Osteocyte (in vitro differentiated cells): ENCODE measurements at places on chromosomes 16 and 17. TPM values are rescaled to one million over a fixed set of nuclear protein-coding genes. Genes with fewer than 3 reads are reported as not detected.

DNA sequence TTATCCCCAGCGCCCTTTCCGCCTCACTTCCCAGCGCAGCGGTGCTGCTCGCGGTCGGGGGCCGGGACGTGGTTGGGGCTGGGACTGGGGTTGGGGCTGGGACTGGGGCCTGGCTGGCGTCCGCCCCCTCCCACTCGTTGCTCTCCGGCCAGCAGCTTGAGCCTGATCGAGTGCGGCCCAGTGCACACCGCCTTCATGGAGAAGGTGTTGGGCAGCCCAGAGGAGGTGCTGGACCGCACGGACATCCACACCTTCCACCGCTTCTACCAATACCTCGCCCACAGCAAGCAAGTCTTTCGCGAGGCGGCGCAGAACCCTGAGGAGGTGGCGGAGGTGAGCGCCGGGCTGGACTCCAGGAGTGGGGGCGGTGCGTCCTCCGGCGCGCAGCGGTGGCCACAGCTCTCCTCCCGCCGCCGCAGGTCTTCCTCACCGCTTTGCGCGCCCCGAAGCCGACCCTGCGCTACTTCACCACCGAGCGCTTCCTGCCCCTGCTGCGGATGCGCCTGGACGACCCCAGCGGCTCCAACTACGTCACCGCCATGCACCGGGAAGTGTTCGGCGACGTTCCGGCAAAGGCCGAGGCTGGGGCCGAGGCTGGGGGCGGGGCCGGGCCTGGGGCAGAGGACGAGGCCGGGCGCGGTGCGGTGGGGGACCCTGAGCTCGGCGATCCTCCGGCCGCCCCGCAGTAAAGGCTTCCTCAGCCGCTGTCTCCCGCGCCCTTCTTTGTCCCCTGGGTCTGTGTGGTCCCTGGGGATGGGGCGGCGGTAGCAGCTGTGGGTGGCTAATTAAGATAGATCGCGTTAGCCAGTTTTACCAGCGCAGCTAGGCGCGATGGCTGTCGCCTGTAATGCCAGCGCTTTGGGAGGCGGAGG lies 1.8 kb downstream of the HSD17B1 start:
- H3K27me3 ChIP-seq = no peaks in the 10 kb centered on the region
- DNase-seq = peak; percentile 93
- H3K4me3 ChIP-seq = peak overlapping the region; percentile 91
- H3K4me1 ChIP-seq = peaks cover 24% of the 10 kb centered on the region
- peak overlapping the region; percentile 92 for H3K27ac ChIP-seq

DNA sequence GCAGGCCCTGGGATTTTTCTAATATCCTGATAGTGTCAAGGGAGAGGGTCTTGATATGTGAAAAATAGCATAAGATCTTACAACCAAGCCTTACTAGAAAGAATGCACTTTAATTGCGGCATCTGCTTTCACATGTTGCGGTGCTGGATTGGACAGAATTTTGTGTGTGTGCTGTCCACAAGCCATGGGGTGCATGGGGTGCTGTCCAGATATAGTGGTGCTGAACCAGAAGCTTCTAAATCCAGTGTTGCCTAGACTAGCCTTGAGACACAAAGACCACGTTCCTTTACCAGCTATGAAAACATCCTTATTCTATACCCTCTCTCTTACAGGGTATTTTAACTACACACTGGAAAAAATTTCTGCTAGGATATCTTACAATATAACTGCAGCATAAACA lies 244.0 kb downstream of the TMEM114 start:
- no peaks in the 10 kb centered on the region for H3K36me3 ChIP-seq
- H3K27ac ChIP-seq = no peak overlapping the region
- no peaks in the 10 kb centered on the region for H3K4me1 ChIP-seq
- no peak for DNase-seq
- no peak overlapping the region for H3K4me3 ChIP-seq

GRCh38 chr16:57146735-57147134 lies 39.1 kb downstream of the PSME3IP1 start:
- no peak for DNase-seq
- peaks cover 3% of the 10 kb centered on the region for H3K36me3 ChIP-seq
- H3K27ac ChIP-seq = no peak overlapping the region

DNA sequence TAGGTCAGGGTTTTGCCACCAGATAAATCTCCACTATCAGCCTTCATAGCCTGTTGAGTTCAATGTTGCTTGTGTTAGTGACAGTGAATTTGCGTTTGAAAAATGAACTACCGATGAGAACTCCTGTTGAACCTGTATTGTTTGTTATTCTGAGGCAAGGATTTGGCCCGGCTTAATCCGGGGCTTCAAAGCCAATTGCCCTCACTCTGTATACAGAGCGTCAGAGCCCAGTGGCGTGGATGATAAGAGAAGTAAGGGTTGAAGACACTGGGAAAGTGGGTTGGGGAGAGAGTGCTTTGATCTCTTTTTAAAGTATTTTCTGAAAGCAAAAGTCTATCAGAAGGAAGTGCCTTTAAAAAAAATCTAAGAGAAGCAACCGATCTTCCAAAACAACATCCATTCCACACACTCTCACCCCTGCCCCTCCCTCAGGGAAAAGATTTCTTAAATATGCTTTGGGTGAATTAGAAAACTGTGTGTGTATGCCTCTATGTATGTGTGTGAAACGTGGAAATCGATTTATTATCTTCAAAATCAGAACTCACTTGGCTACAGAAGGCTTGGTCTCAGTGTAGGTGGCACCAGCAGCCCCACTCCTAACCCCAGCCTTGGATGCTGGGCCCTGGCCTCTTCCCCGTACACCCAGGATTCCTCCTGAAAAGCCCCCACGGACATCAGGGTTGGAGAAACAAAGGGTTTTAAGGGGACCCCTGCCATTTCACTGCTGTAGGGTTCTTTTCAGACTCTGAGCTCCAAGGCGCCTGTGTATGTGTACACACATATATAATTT lies 8.8 kb downstream of the TBX4 start:
- no peak for DNase-seq
- H3K27me3 ChIP-seq = peaks cover 66% of the 10 kb centered on the region
- H3K27ac ChIP-seq = no peak overlapping the region
- H3K4me3 ChIP-seq = no peak overlapping the region

DNA sequence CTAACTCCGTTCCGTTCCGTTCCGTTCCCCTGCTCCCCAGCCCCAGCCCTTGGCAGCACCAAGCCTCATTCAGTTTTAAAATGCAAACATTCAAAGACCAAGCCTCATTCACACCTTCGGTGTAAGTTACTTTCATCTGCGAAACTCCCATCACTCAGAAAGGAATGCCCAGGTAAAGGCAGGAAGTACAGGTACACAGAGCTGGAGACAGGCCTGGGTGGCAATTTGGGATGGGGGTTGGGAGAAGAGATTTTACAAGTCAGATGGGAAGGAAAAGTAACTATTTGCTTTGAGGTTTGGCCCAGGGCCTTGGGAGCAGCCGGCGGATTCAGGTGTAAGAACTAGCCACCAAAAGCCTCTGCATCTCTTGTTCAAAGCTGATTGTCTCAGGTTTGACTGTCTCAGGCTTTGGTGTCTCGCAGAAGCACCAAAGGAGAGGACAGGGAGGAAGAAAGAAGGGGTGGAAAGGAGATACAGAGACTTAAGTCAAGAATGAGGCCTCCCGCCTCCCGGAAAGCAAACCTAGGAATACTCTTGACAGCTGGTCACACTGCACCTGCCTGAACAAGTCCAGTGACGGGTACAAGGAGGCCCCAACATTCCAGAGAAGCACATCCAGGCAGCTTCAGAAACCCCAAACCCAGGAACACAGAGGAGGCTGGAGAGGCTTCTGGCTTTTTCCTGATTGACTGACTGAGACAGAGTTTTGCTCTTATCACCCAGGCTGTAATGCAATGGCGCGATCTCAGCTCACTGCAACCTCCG lies 54.7 kb downstream of the NXN start:
- H3K4me3 ChIP-seq = no peak overlapping the region
- H3K4me1 ChIP-seq = peaks cover 51% of the 10 kb centered on the region
- peak overlapping the region; percentile 35 for H3K27ac ChIP-seq
- H3K36me3 ChIP-seq = peaks cover 18% of the 10 kb centered on the region

DNA sequence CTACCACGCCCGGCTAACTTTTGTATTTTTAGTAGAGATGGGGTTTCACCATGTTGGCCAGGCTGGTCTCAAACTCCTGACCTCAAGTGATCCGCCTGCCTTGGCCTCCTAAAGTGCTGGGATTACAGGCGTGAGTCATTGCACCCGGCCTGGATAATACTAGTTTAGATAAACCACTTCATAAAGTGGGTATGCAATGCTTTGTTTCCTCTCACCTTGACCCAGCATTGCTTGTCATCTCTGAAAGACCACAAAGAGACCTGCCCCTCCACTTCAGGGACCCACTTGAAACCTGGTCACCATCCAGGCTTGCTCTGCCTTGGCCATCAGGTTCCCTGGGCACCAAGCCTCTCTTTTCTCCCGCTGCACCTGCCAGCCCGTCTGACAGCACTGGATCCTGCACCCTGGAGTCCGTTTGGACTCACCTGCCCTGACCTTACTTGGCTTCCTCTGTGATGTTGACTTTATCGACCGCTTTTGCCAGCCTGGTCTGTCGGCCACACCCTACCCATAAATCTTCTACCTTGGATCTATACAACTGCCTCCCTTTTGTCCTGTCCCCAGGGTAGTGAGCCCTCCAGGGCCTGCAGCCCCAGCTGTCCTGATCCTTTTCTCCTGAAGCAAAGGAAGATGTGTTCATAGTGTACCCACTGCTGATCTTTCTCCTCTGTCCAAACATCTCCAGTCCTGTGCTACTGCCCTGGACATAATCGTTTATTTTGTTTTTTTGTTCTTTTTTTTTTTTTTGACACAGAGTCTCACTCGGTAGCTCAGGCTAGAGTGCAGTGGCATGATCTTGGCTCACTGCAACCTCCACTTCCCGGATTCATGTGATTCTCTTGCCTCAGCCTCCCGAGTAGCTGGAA lies 12.7 kb upstream of the ZG16 start:
- H3K27ac ChIP-seq = no peak overlapping the region
- DNase-seq = no peak
- peaks cover 5% of the 10 kb centered on the region for H3K27me3 ChIP-seq
- H3K4me1 ChIP-seq = no peaks in the 10 kb centered on the region
- no peak overlapping the region for H3K4me3 ChIP-seq
- no peaks in the 10 kb centered on the region for H3K36me3 ChIP-seq

DNA sequence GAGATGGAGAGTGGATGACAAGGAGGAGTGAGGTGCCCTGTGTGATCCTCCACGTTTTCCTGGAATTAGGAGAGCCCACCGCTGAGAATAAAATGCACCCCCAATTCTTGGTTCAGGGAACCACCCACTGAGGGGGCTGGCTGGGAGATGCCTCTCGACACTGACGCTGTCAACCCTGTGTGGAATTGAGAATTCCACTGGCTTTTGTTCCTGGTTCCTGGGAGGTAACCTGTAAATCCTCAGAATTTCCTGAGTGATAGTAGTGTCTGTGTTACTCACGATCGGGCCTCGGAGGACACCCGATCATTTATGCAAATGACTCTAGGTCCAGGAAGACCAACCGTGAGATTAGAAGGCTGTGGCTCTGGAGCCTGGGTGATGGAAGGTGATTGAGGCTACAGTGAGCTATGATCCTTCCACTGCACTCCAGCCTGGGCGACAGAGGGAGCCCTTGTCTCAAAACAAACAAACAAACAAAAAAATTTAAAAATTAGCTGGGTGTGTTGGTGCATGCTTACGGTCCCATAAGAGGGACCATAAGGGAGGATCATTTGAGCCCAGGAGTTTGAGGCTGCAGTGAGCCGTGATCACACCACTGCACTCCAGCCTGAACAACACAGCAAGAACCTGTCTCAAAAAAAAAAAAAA lies 11.7 kb upstream of the PRPSAP1 start:
- no peak overlapping the region for H3K27ac ChIP-seq
- peaks cover 50% of the 10 kb centered on the region for H3K4me1 ChIP-seq
- H3K4me3 ChIP-seq = no peak overlapping the region
- no peaks in the 10 kb centered on the region for H3K36me3 ChIP-seq
- no peak for DNase-seq

DNA sequence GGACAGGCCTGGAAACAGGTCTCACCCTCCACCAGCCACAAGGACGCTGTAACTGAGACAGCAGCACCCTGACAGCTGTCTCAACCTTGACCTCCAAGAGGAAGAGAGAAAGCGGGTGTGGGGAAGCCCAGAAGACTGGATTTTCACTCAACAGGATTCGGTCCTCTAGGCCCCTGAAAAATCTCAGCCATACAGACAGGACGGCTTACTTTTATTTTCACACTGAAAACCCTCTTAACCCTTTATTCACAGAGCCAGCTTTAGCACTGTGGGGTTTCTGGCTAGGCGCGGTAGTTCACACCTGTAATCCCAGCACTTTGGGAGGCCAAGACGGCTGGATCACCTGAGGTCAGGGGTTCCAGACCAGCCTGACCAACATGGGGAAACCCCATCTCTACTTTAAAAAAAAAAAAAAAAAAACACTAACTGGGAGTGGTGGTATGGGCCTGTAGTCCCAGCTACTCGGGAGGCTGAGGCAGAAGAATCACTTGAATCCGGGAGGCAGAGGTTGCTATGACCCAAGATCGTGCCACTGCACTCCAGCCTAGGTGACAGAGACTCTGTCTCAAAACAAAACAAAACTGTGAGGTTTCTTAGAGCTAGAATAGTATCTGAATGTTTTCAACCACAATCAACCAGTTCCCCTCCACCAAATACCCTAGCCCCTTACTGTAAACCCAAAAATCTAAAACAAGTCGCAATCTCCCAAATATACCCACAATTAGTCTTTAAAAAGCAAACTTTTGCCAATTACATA lies 5.3 kb downstream of the ANKRD11 start:
- H3K4me1 ChIP-seq = peaks cover 70% of the 10 kb centered on the region
- H3K27ac ChIP-seq = peak overlapping the region; percentile 29
- H3K36me3 ChIP-seq = peaks cover 2% of the 10 kb centered on the region
- no peaks in the 10 kb centered on the region for H3K27me3 ChIP-seq

DNA sequence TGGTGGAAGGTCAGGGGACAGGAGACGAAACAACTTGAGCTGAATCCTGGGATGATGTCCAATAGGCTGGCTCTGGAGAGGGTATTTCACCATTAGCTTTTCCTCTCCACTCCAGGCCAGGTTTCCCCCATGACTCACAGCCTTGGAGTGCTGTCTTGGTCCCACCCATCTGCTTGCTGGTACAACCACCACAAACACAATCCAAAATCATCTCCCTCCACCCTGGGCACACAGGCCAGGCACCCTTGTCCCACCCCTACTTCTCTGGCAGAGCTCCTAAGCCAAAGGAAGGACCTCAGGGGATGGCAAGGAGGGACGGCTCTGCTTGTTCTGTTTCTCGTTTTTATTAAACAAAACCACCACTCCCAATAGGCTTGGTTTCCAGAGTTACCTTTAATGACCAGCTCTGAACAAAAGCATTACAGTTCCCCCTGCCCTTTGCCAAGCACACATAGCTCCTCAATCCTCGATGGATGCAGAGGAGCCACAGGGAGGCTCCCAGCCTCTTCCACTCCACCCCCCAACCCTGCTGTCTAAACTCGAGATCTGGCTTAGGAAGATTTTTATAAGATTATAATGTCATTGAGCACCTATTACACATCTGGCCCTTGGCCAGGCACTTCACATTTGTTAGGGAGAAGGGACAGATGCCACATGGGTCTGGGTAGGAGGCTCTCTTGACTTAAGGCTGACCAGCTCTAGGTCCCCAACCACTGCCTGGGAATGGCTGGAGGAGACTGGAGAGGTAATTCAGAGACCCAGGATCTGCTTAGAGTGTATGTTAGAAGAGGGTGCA lies 13.3 kb downstream of the CAVIN1 start:
- H3K27me3 ChIP-seq = no peaks in the 10 kb centered on the region
- H3K4me3 ChIP-seq = peak overlapping the region; percentile 18
- peaks cover 8% of the 10 kb centered on the region for H3K36me3 ChIP-seq
- DNase-seq = no peak
- peak overlapping the region; percentile 92 for H3K27ac ChIP-seq

SLC6A2 gene
- not detected in 2 replicates for total RNA-seq

ZNF750 gene
- not detected in 2 replicates for total RNA-seq
